DMS79 treated with DMSO at 0.1 percent for 48 hours (cell line): ENCODE measurements at places on chromosomes 12 and 14.

- DNase-seq: no peak
Measured at GRCh38 chr14:22184830-22185168, 404.2 kb downstream of the DAD1 start.

- no peak for DNase-seq
Measured at GRCh38 chr14:99402285-99402648, 78.4 kb downstream of the SETD3 start.

GRCh38 chr12:12684375-12685106 is 11.4 kb downstream of the GPR19 start:
- peak; percentile 94 for DNase-seq

GRCh38 chr12:22173177-22173576 is 127.2 kb downstream of the CMAS start:
- no peak for DNase-seq

GRCh38 chr12:118127867-118128266 is 8.1 kb upstream of the PEBP1 start:
- no peak for DNase-seq

DNA sequence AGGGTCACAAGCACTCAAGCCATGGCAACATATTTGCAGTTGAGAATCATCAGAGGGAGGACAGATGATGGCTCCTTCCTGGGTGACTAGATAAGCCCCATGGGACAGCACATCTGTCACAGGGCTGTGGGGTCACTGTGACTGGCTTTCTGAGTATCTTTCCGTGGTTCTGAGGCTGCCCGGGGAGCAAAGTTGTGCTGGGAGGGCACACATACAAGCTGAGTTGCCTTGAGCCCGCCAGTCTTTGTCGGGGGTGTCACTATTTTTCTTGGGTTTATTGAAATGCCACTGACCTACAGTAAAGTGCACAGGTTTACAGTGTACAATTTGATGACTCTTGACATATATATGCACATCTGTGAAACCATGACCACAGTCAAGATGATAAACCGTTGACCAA is 17.2 kb upstream of the KIF26A start:
- no peak for DNase-seq

DNA sequence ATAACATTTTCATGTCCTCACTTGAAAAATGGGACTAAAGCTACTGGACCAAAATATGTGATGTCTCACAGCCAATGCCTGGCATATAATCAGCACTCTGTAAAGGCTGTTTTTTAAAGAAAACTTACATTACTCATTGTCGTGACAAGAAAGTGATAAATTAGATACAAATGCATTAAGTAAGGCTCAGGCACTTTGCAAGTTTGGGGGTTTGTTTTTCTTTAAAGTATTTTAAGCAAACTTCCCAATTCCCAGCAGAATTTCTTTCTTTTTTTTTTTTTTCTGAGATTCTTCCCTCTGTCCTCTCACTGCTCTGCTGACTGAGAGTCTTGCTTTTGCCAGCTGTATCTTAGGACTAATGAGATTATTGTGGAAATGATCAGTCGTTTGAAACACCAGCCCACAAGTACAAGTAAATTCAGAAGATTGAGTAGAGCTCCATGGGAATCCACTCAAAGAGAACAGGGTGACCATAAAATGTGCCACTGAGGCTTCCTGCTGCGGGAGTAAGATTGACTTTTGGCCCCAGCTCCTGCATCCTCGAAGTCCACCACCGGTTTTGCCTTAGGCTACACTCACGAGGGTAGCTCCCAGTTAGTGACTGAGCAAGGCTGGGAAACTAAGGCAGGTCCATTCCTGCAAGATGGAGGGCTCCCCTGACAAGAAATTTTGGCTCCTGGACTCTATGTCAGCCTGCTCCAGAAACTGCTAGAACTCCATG is 82.8 kb downstream of the TMTC1 start:
- DNase-seq: no peak

- DNase-seq: no peak
Measured at GRCh38 chr12:70045514-70045913, 197.7 kb upstream of the CNOT2 start.

GRCh38 chr12:57536597-57536942 is 10.4 kb downstream of the DCTN2 start:
- no peak for DNase-seq

DNA sequence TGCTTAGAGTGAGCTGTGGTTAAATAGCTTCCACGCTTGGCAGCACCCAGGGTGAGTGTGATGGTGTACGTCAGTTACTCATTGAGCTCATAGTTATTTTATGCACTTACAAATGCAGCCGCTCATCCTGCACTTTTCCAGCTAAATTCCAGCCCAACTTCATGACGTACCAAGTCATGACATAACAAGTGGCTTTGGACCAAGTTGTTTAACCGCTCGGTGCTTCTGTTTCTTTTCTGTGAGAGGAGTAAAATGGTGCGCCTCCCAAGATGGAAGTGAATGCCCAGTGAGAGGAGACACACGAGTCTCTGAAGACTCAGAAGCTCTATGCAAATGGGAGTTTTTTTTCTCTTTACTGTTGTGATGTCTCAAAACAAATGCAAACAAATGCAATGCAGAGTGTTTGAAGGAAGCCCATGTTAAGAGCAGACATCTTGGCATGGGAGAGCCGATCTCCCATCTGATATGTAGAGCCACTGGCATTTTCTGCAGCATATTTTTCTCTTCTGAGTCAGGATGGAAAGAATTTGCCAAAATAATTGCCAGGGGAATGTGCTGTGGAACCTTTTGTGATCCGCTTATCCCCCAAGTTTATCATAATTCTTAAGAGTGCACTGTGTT is 72.2 kb downstream of the FBXW8 start:
- no peak for DNase-seq

DNA sequence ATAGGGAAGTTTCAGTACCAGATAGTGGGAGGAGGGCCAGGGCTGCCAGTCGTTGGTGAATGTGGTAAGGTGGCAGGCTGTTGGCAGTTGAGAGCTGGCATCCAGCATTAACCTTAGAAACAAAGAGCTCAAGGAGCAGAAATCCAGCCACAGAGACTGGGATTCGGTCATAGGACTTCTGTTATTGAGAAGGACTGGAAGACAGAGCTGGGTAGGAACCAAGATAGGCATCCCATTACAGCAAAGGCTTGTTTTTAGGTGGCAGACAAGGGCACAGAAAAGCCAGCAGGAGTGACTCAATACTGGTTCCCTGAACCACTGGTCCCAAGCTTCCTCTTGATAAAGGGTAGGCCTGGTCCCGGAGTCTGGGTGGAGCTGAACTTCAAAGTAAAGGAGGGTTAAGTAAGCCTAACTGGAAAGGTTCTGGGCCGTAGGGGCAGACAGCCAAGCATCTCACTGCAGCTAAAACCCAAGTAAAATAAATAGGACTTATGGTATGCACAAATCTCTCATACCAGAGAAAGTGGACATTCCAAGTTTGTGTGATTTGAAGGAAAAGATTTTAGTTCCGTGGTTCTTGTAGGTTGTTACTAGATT is 147.9 kb downstream of the ETV6 start:
- DNase-seq: no peak

DNA sequence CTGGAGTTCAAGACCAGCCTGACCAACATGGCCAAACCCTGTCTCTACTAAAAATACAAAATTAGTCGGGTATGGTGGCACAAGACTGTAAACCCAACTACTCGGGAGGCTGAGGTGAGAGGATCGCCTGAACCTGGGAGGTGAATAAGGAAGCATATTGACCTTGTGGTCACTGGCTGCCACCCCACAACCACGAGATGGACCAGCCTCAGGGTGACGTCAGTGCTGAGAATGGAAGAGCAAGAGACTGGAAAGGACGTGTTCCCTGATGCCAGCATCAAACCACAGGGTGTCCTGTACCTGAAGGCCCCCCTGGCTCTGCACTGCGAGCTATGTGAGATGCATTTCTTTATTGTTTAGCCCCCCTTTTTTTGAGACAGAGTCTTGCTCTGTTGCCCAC is 45.9 kb upstream of the BDKRB2 start:
- no peak for DNase-seq

DNA sequence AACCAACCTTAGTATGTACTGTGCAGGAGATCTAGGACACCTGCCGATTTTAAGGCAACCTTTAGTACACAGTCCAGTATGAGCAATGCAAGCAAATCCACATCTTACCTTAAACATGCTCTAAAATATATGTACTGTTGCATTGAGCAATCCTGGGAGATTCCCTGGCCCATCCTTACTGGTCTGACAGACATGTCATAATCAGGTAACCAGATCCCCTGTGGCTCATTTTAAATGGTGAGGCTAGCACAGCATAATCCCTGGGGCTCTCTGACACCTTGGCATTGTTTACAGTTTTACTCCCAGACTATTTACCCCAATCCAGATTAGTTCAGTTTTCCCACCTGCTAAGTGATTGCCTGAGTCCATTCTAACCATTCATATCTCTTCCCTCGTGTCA is 15.1 kb downstream of the BMAL2 start:
- no peak for DNase-seq

DNA sequence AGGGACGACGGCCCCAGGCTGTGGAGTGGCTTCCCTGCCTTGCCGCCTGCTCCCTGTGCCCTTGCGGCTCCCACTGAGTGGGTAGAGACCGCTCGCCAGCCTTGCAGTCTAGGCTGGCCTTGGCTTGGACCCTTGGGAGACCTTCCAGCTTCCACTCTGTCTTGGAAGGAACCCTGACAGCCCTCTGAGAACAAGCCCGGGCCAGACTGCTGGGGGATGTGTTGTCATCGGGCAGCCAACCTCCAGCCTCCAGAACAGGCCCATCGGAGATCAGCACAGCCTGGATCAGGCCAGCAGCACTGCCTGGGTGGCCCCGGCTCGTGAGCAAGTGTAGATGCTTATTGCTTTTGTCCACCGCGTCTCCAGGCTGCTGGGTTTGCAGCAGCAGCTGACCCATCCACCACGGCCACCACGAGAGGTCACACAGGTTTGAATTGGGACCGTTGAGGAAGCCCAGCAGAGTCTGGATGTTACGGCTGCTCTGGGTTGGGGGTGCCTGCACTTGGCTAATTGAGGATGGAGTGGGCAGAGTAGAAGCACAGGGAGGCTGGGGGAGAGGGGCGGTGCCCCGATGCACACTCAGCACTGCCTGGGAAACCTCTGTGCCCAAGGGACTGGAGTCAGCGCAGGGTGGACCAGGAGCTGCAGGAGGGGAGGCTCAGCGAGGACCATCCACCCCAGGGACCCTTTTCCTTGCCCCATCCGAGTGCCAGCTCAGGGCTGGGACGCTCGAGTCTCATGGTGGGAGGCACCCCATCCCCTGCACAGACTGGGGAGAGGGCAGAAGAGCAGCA is 55.5 kb downstream of the NOC4L start:
- no peak for DNase-seq

DNA sequence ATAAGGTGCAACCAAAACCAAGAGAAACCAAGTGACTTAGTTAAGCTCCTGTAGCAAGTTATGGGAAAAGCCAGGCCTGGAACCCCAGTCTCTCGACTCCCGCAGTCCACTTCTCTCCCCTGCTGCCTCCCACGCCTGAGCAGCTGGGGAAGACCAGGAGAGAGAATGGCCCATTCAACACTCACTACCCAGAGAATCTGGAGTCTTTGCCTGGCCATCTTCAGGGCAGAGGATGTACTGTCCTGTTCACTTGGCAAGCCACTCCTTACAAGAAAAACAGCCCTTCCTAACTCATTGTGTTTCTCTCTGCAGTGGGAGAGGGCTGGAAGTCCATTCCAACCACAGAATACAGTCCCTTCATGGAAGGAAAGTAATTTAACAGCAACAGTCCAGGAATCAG is 1.8 kb downstream of the PITPNM2 start:
- DNase-seq: no peak

GRCh38 chr14:77186911-77187648 is 5.5 kb downstream of the TMEM63C start:
- DNase-seq: peak; percentile 100
